ENCODE measurements at places on chromosomes 12 and 14. TPM values are rescaled to one million over a fixed set of nuclear protein-coding genes. Genes with fewer than 3 reads are reported as not detected.

DNA sequence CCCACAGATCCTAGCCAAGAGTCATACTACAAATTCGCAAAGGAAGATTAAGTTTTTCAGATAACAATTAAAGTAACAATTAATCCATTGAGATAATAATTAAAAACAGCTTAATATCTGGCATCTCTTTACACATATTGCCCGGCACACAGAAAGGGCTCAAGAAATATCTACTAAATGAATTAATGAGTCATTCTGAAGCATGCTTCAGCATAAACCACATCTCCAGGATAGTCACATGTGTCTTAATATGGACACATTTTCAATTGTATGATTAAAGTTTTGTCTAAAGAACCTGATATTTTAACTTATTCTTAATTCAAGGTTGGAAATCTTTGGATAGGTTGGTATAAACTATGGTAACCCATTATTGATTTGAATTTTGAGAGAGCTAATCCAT is 9.6 kb downstream of the ITPR2 start:
- no peak for DNase-seq

- no peak for DNase-seq
These were observed 1.0 kb downstream of the ATXN7L3B start for GRCh38 chr12:74538491-74539258.

The MEG3 gene
- not detected for total RNA-seq

DNA sequence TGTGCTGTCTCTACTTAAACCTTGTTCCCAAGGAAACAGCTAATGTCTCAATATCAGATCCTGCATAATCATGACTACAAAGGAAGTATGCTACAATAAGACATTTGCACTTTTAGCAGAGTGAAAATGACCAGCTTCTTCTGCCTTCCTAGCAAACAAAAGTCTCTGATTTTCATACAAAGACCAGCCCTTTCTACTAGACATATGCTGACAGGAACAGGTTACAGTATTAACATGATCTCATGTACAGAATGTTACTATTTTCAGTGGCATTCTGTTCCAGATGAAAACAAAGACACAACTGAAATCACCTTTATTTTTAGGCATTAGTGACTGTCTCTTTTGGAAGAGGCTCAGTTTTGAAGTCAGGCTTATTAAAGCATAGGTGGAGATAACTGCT is 228.6 kb downstream of the MED13L start:
- no peak for DNase-seq

DNA sequence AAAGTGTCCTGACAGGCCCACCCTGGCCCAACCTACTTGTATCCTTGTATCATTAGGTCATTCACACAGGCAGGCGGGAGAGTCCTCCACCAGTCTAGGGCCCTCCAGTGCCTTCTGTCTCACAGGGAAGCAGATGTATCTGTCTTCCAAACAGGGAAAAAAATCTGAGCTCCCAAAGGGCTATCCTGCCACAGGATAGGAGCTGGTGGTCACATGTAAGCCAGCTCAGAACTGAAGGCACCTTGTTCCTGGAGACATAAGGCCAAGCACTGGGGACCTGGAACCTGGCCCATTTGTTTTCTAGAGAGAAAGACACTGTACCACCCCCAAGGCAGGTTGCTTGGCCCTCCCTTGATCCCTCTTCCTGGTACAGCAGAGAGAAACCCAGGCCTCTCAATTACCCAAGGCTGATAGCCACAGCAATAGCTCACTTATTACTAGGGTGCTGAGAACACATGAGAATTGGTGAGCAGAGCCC is 19.4 kb upstream of the PLEKHH1 start:
- no peak for DNase-seq

DNA sequence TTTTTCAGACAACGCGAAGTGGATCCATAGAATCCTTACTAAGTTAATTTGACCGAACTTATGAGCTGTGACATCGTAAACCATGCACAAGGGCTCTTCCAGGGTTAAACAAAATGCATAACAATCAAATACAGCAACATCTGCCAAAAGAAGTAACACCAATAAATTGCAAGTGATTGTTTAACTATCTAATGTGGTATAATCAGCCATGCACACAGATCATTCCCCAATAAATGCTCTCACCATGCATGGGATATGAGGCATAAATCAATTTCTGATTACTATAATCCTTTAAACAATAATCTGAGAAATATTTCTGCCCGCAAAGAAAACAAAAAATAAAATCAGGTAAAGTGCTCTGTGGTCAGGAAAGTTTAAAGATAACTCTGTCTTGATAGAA is 7.7 kb upstream of the PLEKHG7 start:
- DNase-seq, result no peak

DNA sequence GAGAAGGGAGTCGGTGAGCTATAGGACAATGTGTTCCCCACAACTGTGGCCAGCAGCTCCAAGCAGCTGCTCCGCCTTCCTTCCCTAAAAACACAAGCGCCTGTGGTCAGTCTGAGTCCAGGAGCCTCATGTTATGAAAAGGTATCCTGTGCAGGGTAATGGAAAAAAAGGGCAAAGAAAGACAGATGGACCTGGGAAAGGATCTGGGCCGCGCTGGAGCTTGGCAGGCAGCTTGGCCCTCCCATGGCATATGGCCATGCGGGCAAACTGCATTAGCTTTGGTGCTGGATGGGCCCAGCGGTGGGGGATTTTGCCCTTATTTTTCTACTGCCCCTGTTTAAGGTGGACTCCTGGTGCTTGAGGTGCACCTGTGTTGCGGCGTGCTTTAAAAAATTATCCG is 23.7 kb upstream of the CHST11 start:
- no peak for DNase-seq

The SOX5 gene
- total RNA-seq, result 23.1 TPM

DNA sequence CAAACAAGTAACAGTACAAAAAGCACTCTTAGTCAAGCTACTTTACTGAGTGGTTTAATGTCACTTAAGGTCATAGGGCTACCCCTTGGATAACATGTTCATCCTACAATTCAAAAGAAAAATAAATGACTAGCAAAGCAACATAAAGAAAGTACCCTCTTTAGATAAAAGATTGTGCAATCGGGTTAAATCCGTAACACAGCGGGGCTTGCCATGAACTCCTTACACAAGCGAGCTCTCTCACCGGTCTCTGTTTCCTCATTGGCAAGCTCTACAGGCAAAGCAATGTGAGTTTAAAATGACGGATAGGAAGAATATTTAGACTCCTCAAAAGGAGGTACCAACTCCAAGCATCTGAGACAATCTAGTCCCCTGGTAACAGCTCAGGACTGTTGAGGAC is 140.6 kb downstream of the EGLN3 start:
- no peak for DNase-seq

DNA sequence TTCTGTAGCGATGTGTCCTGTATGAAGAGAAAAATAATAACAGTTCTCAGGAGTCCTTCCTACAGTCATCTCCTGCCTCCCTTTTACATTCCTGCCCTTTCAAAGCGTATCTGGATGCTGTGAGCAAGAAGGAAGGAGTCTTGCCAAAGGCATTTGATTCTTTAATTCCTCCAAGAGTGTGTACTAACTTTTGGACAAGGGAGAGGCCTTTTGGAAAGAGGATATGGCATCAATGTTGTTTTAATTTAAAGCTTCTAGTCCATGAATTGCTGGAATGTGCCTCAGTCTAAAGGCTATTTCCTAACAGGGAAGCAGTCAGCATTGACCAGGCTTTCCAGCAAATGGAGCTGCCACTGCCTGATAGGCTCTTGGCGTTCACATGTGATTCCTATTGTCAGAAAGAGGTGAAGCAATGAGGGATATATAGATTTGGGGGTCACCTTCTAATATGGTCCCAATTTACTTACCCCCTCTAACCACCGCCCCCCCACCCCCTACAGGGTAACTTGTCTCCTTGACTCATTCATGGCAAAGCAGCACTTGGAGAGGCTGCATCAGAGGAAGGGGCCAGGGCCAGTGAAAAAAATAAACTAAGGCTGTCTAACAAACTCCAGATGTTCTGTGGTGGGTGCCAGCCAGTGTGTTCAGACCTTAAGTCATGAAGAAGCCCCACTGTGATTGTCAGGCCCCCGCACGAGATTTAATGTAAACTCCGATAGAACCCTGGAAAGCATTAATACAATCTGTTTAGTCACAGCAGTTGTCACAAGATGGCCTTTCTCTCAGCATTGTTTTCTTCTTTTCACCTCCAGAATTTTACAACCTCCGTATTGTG is 220.3 kb downstream of the FBXL14 start:
- no peak for DNase-seq

DNA sequence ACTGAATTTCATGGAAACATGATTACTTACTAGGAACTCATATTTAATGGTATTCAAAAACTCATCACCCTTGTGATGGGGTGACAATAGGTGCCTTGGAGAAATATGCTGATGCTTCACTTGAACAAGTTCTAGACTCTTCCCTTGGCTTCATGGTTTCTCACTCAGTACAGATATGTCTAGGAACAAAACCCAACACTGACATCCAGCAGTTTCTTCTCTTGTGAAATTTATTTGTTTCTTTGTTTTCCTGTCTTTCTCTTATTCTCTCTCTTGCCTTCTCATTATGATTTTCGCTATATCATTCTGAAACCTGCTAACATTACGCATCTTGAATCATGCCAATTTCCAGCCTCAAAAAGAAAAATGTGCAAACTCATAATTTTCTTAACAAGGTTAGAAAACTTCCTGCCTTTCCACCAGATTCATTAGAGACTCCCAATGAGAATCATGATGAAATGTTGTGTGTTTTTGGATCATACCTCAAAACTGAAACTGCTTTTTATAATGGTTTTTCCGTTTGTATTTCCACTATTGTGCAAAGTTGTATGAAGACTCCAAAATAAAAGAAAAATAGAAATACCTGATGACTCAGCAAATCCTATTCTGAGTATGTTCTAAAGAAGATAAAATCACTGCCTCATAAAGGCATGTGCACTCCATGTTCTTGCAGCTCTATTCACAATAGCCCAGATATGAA is 1021.5 kb downstream of the TMEM121 start:
- DNase-seq, result no peak

The LMNTD1 gene
- total RNA-seq, result not detected

The SLC17A8 gene
- total RNA-seq, result not detected

The SLC6A13 gene
- total RNA-seq, result 0.90 TPM

- no peak for DNase-seq
These were observed 178.6 kb downstream of the TMEM132C start for GRCh38 chr12:128445415-128446127.

The RDH12 gene
- total RNA-seq, result 0.44 TPM

The DNAI7 gene
- 0.33 TPM for total RNA-seq

The SYCP3 gene
- total RNA-seq, result not detected

The LRIG3 gene
- 103 TPM for total RNA-seq

DNA sequence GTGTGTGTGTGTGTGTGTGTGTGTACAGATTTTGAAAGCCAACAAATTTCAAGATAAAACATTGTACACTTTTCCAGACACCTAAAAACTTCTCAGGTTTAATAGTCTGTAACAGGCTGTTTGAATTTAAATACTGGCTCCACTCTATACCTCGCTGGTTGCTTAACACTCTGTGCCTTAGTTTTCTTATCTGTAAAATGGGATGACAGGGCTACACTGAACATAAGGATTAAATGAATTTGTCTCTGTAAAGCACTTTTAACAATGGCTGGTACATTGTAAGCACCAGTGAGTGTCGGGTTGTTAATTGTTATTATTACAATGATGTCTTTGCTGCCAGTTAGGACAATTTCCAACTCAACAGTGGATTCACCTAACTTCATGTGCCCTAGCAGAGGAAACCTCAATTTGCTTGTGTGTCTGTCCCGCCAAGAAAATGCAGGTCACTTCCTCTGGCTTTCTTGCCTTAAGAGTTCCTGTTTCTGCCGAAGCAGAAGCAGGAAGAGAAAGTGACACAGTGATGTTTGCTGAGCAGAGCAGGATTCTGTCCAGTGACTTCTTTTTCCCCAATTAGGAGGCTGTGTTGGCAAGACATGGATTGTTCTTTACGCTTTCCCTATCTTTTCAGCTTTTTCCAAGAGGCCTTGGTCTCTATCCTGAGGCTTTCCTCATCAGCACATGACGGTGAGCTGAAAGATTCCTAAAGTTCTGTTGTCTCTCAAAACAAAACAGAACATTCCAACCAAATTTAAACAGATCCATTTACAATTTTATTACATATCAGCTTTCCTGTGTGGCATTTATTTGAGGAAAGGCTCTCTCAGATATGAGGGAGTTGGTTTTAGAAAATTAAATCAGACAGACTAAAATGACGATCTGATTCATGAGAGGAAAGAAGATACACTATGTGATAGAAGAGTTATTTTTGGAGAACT is 154.1 kb upstream of the ATP2B1 start:
- peak; percentile 6 for DNase-seq

DNA sequence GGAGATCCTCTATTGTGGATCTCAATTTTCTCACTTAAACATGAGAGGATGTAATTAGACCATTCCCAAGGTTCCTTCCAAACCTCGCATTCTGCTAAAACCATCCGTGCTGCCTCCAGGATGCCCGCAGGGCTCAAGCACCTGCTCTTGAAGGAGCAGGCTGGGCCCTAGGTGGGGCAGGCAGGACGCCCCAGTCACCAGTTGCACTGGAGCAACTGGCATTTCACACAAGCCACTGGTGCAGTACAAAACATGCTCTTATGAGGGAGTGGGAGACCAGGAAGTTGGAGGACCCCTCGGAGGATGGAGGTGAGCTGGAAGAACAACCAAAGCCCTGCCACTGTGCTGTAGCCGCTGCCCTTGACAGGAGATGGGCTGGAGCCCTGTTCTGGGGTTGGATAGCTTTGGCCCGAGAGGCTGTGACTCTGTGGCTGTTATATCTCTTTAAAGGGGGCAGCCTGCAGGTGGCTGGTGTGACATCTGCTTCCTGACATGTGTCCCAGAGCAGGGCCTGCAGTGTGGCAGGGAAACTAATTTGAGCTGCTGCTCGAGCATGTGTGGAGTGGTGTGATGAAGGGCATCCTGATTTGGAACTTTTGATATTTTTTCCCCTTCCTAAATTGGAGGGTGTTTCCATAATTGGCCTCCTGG is 122.2 kb downstream of the CRACR2A start:
- DNase-seq, result no peak

GRCh38 chr12:119870457-119870856 is 6.7 kb downstream of the CIT start:
- no peak for DNase-seq

GRCh38 chr14:94165744-94166143 is 8.4 kb upstream of the PPP4R4 start:
- no peak for DNase-seq

DNA sequence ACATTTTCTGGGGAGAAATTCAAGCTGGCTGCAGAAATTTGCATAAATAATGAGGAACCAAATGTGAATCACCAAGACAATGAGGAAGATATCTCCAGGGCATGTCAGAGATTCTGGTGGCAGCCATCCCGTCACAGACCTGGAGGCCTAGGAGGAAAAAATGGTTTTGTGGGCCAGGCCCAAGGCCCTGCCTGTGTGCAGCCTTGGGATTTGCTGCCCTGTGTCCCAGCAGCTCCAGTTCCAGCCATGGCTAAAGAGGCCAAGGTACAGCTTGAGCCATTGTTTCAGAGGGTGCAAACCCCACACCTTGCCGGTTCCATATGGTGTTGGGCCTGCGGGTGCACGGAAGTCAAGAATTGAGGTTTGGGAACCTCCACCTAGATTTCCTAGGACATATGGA is 147.5 kb downstream of the ADCK1 start:
- DNase-seq, result no peak

DNA sequence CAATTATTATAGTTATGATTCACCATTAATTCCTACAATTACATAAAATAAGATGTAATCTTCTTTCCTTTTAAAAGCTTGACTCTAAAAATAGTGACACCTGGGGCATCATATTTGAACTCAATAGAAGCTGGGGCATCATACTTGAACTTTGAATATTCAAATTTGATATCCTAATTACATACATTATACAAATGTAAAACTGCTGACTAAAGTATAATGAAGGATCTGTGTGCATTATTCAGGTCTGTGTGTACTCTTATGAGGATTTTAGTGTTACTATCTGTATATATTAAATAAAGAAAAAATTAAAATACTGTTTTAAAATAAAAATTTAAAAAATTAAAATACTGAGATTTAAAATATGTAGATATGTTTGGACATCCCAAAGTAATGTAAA is 696.9 kb upstream of the FBXO33 start:
- no peak for DNase-seq

The GCH1 gene
- 11.2 TPM for total RNA-seq

The CEBPE gene
- not detected for total RNA-seq
